ENCODE measurements at places on chromosomes 5 and 9.

- no peak for DNase-seq
These were observed 70.9 kb downstream of the PTTG1 start for GRCh38 chr5:160492565-160492964.

DNA sequence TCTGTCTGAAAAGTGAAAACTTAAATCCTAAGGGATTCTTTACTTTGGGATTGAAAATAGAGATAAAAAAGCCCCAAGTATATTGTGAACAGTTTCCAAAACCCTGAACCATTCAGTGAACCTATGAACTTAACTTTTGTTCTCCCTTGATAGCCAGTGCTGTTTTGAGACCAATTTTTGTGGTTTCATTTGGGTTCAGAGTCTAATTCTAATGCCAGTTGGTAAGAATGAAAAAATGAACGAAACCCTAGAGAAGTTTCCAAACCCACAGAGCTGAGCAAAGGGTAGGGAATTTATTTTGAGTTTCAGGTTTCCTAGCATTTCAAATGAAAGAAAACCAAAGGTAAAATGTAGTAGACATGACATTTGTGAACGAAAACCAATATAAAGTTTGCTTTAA is 1366.8 kb downstream of the EFNA5 start:
- no peak for DNase-seq

DNA sequence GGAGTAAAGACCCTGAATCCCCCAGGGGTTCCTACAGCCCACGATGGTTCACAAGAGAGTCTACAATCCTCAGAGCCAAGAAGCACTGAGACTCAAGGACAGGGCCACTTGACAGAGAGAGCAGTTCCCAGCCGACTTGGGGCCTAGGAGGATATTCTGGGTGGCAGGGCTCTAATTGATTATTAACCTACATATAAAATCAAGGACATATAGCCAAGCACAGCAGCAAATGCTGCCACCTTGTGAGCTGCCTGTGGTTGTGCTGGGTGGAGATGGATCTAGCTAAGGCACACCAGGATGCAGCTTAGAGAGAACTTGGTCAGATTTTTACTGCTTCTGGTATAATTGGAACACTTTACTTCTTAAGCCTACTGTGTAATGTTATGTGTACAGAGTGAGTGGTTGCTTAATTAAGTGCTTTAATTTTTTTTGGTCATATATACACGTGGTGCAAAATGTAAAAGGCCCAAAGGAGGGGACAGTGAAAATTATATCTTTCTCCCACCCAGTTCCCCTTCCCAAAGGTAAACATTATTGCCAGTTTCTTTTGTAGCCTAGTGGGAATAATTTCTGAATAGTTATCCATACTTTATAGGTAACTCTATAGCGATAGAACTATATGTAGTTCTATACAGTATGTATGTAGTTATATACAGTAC is 78.8 kb downstream of the F2RL2 start:
- DNase-seq, result no peak

DNA sequence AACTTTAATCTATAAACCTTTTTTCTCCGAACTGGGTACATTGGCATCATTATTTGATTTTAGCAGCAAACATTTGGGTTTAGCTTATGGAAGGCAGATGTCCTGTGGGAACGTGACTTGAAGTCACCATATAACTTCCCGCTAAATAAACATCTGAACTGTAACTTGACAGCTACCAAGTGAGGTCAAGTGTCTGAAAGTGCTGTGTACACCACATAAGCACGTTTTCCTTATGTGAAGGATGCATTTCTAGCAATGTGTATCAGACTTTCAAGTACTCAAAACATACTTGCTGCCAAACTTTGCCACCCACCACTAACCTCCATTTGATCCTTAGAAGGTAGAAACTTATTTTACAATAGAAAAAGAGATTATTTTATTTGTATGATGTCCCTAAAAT is 35.7 kb downstream of the SLC1A3 start:
- no peak for DNase-seq

DNA sequence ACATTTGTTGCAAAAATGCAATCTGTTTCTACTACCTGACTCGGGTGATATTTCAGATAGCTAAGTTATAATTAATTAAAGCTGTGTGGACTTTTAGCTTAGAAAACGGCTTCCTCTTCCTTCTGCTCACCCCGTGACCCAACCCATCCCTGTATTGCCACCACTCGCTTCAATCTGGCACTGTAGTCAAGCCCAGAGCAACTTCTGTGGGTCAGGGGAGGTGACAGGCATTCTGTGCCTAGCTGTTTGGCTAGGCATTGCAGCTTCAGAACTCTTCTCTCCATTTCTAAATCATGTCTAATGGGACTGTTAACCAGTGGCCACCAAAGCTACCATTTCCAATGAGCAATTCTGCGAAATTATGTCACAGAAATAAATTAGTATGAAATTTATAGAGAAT is 179.7 kb upstream of the TLX3 start:
- DNase-seq, result no peak

- no peak for DNase-seq
These were observed 13.6 kb upstream of the LAMC3 start for GRCh38 chr9:130995086-130996011.

DNA sequence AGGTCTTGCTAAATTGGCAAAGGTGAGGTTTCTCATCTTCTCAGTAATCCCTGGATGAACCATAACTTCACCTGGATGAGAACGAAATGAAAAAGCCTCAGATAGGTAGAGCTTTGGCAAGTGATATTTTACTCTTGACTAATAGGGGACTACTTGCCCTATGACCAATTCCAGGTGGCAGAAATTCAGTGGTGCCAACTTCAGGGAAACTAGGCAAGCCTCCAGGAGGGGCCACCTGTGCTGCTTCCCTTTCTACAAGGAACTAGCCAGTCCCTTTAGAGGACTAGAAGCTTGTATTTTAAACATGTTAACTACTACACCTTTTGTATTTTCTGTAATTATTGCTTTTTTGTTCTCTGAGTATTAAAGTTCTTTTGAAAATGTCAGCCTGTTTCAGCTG is 169.0 kb upstream of the GRIA1 start:
- DNase-seq, result no peak

DNA sequence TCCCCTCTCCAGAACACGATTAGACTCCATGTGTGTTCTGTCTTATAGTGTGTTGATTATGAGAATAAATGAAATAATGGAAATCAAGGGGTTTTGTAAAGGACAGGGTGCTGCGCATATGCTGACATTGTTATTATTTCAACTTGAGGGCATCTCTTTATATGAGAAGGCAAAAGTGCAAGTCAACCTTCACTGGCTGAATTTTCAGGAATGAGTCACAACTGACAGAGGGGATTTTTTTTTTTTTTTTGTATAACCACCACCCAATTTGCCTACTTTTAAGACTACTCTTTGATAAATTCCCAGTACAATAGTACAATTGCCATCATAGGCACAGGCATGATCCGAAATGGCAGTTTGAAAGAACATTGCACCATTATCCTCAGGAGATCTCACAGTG is 419.2 kb upstream of the NMUR2 start:
- DNase-seq, result no peak

- no peak for DNase-seq
These were observed 56.7 kb downstream of the PCDH1 start for GRCh38 chr5:141821430-141821925.

GRCh38 chr5:88741964-88742363 is 141.0 kb downstream of the MEF2C start:
- no peak for DNase-seq

DNA sequence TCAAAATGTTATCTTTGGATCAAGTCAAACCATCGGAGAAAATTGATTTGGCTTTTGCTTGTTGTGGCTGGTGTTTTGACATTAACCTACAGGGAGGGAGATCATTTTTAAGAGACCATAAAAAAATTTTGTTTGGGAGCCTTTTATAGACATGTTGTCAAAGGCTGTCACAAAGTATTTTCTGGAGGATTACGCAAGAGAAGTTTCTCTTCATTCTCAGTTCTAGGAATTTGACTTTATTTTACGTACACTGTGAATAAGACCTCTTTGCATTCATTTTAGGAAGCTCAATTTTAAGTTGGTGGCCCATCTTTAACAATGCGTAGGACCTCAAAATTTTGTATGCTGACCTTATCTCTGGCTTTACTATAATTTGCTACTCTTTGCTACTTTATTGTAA is 50.2 kb upstream of the SLC44A1 start:
- DNase-seq, result no peak

GRCh38 chr5:80793354-80793753 is 138.6 kb upstream of the DHFR start:
- DNase-seq, result no peak

GRCh38 chr5:60509519-60509918 is 190.4 kb downstream of the DEPDC1B start:
- no peak for DNase-seq

DNA sequence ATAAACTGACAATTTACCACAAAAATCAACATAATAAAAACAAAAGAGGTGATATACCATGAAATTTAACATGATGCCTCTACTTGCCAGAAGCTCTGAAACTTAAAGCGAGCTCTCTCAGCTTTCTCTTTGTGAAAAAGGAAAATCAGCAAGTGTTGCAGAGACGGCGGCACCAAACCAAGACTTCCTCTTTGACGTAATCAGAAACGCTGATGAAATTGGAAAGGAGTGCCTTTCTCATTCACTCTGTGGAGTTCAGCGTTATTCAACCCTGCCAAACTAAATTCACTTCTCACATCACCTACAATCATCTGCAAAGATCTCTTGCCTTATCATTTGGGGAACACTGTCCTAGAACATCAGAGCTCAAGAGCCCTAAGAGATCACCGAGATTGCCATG is 32.2 kb downstream of the ANXA6 start:
- DNase-seq, result no peak

DNA sequence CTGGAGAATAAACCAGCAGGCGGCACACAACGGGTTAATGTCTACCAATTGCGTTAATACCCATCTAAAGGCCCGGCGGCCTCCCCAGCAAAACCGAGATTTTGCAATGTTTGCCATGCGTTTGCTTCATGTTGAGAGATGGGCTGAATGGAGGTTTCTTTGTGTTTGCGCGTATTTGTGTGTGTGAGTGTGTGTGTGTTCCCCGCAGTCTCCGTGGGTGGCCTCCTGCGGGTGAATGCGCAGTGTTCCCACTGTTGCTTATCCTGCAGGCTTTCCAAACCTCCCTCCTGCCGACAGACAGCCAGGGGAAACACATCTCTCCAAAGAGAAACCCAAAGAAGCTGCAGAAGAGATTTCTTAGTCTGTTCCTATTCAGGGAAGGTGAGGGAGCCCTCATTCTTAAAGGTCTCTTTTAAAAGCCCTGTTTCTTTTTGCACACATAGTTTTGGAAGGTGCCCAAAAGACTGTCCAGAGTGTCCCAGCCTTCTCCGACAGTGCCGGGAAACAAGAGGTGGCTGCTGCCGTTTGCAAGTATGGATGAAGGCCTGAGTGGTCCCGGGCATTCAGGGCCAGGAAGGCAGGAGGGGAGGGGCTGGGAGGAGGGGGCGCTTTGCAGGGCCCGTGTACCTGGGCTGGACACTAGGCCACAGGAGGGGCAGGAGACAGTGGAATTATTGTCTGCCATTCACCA is 103.8 kb upstream of the ERCC6L2 start:
- no peak for DNase-seq

GRCh38 chr5:81066102-81066501 is 105.9 kb downstream of the RASGRF2 start:
- no peak for DNase-seq

DNA sequence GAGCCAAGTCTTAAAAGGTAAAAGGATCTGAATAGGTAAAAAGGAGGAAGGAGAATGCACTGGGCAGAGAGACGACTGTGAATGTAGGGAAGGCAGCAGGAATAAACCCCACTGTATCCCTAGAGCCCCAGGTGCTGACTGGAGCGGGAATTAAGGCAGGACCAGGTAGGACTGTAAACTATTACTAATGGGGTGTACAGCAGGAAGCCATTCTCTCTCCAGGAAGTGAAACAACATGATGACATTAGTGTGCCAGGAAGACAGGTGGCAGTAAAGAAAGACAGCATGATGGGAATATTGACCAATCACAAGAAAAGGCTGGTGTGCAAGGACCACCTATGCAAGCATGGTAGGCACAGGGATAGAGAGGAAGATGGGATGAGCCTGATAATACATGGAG is 433.0 kb downstream of the DNAH5 start:
- DNase-seq, result no peak

GRCh38 chr9:13137426-13137825 is 142.1 kb downstream of the MPDZ start:
- no peak for DNase-seq

- DNase-seq, result no peak
These were observed 19.4 kb upstream of the DEPDC1B start for GRCh38 chr5:60719329-60719728.

DNA sequence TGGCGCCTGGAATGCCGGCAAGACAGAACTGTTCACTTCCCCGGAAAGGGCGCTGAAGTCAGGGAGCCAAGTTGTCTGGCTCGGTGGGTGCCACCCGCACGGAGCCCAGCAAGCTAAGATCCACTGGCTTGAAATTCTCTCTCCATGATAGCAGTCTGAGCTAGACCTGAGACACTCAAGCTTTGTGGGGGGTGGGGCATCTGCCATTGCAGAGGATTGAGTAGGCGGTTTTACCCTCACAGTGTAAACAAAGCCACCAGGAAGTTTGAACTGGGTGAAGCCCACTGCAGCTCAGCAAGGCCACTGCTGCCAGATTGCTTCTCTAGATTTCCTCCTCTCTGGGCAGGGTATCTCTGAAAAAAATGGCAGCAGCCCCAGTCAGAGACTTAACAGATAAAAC is 277.4 kb downstream of the SLCO4C1 start:
- DNase-seq, result no peak

GRCh38 chr5:19555436-19555835 is 432.6 kb downstream of the CDH18 start:
- no peak for DNase-seq

- DNase-seq, result no peak
These were observed 897 bp downstream of the AHRR start for GRCh38 chr5:322281-322941.

- DNase-seq, result no peak
These were observed 26.4 kb downstream of the WHRN start for GRCh38 chr9:114478871-114479270.

GRCh38 chr5:115033861-115034260 is 135.8 kb downstream of the TRIM36 start:
- DNase-seq, result no peak

All from effector CD8-positive, alpha-beta T cell (primary cell).